T-helper 22 cell (primary cell): ENCODE measurements at places on chromosomes 2 and 18.

DNA sequence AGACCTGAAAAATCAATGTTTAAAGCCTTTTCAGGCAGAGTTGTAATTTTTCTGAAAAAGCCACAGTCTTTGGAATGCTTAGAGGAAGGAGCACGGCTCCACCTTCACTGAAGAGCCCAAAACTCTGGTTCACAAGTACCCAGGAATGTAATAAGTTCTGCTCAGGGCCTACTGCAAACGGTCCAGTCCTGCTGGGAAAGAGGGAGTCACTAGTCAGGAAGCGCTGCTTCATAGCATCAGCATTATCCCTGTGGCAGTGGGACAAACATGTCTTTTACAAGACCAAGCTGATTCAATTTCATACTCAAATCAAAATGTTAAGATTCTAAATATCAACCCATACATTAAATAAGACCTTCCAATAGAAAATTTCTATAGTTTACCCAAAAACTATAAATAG is 152.9 kb upstream of the PGAP1 start:
- no peak for DNase-seq

DNA sequence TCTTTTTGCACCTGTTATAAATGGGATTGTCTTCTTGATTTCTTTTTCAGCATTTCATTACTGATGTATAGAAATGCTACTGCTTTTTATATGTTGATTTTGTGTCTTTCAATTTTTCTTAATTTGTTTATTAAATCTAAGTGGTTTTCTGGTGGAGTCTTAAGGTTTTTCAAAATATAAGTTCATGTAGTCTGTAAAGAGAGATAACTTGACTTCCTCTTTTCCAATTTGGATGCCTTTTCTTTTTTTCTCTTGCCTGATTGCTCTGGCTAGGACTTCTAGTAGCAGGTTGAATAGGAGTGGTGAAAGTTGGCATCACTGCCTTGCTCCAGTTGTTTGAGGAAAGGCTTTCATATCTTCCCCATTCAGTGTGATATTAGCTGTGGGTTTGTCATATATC is 28.6 kb upstream of the GALNT5 start:
- DNase-seq, result no peak

GRCh38 chr2:203461746-203462145 is 73.4 kb downstream of the RAPH1 start:
- DNase-seq, result no peak

GRCh38 chr2:69192176-69192945 is 179.4 kb downstream of the ANTXR1 start:
- DNase-seq, result no peak

DNA sequence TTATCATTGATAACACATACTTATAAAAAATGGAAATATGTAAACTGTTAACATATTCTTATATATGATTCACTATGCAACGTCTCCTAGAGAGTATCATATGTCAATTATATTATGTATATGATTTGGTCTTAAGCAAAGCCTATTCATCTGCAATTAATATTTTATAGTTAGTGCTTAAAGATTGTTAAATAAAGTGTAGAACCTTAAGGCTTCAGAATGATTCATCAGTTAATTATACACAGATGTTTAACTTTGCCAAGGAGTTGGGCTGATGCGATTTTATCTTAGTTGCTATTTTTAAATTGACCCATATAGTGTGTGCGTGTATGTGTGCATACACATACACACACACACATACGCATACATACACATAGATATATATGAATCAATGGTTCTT is 323.1 kb downstream of the RBM43 start:
- no peak for DNase-seq

DNA sequence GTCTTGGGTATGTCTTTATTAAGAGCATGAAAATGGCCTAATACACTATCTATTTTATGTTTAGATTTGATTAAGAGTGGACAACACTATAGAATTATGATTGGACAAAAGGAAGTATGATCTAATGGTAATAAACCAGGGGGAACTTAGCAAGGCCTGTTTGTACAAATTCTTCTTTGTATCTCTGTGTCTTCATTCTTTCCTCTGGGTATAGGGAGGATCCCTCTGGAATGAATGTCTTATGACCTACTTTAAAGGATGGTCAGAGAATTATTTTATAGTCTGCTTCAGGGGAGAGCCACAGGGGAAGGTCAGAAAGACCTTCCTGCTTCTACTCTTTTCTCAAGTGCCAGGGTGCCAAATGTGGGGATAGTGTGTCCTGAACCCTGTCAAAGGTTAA is 42.8 kb upstream of the FANCL start:
- DNase-seq, result no peak

DNA sequence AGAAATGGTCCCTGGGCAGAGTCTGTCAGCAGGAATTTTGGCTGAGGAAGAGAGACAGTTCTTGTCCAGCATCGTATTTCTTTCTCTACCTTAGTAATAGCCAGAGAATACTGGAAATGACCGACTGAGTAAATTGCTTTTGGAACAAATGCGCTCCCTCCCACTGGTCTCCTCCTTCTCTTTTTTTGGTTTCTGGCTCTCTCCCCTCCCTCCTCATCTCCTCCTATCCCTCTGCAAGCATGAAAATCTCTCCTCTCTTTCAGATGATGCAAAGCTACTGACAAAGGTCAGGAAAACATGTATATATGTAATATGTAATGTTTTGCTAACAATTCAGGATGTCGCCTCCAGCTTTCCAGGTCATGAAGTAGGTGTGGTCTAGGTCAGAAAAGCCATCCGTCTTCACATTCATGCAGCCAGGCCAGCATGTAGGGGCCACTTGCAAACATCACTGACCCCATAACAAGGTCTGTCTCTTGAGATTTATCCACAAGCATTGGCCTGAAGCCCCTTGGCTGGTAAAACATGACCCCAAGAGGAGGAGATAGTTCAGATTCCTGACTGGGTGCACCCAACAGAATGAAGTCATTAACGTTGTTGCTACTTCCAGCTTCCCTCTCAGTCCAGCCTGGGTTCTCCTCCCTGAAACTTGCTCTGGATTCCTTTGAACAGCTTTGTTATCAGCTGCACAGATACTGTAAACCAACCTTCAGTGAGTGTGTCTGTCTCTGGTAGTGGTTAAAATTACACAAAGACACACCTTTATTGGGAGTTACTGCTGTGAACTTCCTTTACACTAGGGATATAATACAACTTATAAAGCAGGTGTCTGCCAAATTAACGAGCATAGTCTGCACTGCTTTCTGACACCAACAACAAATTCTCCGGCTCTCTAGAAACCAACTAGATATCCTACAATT is 864.4 kb upstream of the KLHL29 start:
- no peak for DNase-seq

- no peak for DNase-seq
Observed at GRCh38 chr2:172282944-172283343, 144.4 kb upstream of the ITGA6 start.

GRCh38 chr2:196504788-196505187 is 134.7 kb upstream of the CCDC150 start:
- no peak for DNase-seq

- no peak for DNase-seq
Observed at GRCh38 chr2:202750763-202751427, 116.1 kb downstream of the FAM117B start.

GRCh38 chr2:197324801-197325200 is 14.2 kb upstream of the ANKRD44 start:
- no peak for DNase-seq

- DNase-seq, result no peak
Observed at GRCh38 chr2:36675579-36676282, 20.8 kb upstream of the VIT start.

DNA sequence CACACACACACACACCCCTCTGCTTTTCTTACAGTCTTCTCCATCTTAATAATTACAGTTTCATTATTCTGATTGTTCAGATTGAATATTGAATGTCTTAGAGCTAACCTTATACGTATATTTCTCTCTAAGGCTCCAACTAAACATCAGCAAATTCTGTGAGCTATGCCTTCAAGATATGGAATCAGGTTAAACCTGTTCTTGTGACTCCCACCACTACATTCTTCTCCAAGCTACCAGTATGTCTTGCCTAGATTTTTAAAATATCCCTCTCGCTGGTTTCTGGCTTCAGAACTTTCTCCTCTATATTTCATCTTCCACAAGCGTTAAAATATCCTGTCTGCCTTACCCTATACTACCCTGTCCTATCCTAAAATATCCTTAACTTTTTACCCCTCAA is 1346.4 kb upstream of the CDH2 start:
- DNase-seq, result no peak

DNA sequence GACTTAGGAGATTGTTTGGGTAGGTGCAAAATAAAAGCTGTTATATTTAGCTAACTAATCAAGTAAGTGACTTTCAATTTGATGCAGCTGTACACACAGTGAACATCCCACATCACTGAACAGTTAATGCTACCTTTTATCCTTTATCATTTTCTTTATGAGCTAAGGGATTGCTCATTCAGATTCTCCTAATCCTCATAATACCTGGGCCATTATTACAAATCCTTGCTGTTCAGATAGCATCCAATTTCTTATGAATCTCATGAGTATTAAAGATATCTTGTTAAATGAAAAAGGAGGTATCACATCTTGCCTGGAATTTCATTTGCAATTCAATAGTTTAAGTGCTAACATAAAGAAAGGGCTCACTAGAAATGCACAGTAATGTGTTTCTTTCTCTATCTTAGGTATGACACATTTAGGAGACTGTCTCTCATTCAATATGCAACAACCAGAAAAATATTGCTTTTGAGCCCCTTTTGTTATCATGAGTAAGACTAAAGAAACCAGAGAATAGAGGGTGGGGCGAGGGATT is 918.5 kb downstream of the CBLN2 start:
- DNase-seq, result no peak

DNA sequence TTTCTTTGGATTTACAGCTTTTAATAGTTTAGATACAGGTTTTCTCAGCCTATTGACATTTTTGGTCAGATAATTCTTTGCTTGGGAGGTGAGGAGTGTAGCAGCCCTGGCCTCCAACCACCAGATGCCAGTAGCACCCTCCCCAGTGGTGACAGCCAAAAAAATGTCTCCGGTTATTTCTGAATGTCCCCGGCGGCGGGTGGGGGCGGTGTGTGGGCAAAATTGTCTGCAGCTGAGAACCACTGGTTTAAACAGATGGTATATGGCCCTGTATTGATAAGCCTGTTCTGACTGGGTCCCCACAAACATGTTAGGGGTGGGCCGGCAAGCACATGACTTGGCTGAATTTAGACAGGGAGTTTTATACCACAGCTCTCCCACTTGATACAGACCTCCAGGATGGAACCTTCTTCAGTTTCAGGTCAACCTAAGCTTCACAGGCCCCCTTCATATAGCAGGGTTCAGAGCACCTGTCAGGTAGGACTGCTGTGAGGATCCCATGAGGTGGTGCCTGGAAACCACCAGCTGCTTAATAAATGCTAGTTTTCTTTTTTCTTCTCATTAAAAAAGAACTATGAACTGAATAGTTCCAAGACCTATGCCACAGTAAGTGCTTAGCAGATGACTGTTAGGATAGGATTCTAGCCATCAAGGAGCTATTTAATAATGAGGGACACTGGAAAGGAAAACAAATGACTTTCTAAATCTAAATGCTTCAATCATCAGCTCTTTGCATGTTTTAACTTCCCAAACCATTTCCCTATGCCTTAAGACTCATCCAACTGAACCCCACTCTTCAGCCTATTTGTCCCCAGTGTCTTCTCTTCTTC is 18.1 kb downstream of the LPIN2 start:
- peak; percentile 46 for DNase-seq

DNA sequence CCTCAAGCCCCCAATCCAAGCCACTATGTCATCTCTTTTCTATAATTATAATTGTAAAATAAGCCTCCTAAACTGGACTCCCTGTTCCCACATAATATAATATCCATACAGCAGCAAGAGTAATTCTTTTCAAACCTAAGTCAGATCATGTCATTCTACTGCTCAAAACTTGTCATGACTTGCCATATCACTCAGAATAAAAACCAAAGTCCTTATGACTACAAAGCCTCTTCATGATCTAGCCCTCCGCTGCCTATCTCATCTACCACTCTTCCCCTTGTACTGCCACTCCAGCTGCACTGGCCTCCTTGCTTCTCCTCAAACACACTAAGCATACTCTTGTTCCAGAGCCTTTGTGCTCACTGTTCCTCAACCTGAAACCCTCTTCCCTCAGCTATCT is 69.9 kb downstream of the MEMO1 start:
- no peak for DNase-seq

DNA sequence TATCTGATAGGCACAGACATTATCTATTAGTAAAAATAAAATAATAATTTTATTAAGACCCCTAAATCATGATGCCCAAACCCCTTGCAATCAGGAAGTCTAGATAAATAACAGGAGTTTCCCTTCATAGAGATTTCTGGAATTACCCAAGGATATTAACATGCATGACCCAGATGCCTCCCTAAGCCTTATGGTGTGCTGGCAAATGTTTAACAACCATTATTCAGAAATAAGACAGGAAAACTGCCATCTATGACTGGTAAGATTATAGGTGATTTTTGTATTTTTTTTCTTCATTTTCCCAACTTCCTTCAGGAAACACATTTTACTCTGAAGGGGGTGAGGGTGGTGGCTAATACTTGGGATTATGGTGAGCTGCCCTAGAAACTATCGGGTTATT is 2.7 kb upstream of the PPP1CB start:
- no peak for DNase-seq

GRCh38 chr2:17309181-17309580 is 209.1 kb downstream of the RAD51AP2 start:
- DNase-seq, result no peak

GRCh38 chr18:55458456-55459203 is 129.4 kb downstream of the TCF4 start:
- no peak for DNase-seq

GRCh38 chr2:232697807-232698110 is 628 bp downstream of the GIGYF2 start:
- no peak for DNase-seq

GRCh38 chr2:71793926-71794325 is 340.6 kb downstream of the DYSF start:
- DNase-seq, result no peak

DNA sequence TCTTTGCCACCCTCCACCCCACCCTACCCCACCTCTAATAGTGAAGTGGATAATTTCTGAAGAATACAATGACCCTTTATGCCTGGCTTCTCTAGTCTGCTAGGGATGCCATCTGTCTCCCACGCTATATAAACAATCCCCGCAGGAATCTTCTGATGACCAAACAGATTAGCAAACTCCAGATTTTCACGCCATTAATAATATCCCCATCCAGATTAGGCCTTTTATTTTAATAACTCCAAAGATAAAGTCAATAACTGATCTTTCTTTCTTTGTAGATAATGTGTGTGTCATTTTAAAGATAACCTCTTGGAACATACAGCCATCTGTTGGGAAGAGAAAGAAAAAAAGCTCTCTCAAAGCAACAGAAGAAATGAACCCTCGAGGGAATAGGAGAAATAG is 47.9 kb upstream of the CCDC150 start:
- DNase-seq, result no peak

GRCh38 chr2:10620481-10620880 is 69.3 kb downstream of the NOL10 start:
- no peak for DNase-seq

GRCh38 chr2:33342705-33343104 is 133.7 kb upstream of the RASGRP3 start:
- no peak for DNase-seq

GRCh38 chr2:147099845-147100244 is 745.0 kb upstream of the ACVR2A start:
- DNase-seq, result no peak

GRCh38 chr18:55982992-55983391 is 395.0 kb upstream of the TCF4 start:
- DNase-seq, result no peak
